ENCODE measurements at places on chromosomes 4 and X.
A peak's percentile ranks its signal among the peaks of the same experiment; 100 is the strongest.

DNA sequence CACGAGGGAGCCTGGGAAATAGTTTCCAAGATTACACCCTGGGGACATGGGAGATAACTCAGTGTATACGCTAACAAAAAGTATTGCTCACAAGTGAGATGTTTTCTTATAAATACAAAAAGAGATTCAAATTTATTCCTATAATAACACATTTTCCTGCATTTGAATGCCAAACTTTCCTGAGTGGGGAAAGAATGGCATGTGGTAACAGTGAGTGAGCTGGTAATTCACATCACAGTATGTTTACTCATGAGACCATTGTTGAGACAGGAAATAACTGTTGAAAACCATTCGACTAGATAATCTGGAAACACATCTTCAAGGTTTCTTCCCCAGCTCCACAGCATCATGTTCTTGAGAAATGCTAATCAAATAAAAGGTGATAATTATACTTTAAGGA lies 109.1 kb downstream of the TASL start:
- no peak for DNase-seq

GRCh38 chr4:82984459-82984858 lies 26.2 kb downstream of the LIN54 start:
- no peak for DNase-seq

GRCh38 chr4:123507376-123507775 lies 110.8 kb downstream of the SPRY1 start:
- DNase-seq, result no peak

DNA sequence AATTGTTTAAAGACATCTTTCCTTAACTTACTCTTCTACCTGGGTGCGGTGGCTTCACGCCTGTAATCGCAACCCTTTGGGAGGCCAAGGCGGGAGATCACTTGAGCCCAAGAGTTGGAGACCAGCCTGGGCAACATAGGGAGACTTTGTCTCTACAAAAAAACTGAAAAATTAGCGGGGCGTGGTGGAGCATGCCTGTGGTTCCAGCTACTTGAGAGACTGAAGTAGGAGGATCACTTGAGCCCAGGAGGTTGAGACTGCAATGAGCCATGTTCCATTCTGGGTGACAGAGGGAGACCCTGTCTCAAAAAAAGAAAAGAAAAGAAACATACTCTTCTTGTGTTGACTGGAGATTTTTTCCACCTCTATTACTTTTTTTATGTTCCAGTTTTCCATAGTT lies 181.9 kb downstream of the RAPGEF2 start:
- DNase-seq, result no peak

GRCh38 chr4:87103691-87104187 lies 116.7 kb downstream of the KLHL8 start:
- DNase-seq, result no peak

DNA sequence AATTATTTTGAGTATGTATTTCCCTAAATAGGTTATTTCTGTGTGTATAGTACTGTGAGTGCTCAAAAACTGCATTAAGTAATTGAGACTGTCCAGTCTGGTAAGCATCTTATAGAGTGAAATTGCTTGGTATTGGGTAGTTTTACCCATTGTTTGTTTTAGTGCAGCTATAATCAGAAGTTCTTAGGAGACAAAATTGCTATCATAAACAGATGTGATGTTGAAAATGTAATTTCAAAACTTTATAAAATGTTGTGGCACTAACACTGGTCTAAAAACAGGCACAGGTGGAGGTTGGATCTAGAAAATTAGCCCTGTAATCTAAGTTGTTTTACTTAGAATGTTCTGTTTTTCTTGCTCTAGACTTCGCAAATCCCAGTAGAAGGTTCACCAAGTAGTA lies 46.8 kb downstream of the RAPGEF2 start:
- no peak for DNase-seq

DNA sequence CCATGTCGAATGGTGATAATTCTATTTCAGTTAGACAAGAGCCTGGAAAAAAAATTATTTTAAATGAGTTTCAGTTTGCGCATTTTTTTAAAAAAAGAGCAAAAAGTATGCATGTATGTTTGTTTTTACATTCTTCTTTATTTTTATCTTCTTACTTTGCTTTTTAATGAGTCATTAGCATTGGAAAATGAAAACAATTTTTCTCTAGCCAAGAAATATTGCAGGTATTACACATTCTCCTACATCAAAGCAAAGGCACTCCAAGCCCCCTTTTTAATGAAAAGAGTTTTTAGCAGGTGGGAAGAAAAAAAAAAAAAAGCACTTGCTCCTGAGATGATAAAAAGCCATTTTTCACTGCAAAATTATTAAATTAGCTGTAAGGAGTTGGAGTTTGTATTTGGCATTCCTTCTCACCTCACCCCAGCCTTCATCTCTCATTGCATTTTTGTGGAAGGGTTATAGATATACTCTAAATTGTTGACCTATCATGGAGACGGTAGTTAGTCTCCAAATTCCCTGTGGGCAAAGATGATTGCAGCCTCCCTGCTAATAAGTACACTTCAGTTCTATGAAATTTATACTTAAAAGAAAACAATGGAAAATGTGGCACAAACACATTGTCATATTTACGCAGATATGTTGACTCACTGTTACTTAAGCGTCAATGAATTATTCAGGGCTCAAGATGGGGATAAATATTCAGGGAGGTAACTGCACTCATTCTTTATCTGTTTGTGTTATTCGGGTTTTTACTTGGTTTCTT lies 43.8 kb downstream of the PALLD start:
- no peak for DNase-seq

- DNase-seq, result no peak
These were observed 47.3 kb downstream of the ARHGAP24 start for GRCh38 chr4:85522277-85522676.

DNA sequence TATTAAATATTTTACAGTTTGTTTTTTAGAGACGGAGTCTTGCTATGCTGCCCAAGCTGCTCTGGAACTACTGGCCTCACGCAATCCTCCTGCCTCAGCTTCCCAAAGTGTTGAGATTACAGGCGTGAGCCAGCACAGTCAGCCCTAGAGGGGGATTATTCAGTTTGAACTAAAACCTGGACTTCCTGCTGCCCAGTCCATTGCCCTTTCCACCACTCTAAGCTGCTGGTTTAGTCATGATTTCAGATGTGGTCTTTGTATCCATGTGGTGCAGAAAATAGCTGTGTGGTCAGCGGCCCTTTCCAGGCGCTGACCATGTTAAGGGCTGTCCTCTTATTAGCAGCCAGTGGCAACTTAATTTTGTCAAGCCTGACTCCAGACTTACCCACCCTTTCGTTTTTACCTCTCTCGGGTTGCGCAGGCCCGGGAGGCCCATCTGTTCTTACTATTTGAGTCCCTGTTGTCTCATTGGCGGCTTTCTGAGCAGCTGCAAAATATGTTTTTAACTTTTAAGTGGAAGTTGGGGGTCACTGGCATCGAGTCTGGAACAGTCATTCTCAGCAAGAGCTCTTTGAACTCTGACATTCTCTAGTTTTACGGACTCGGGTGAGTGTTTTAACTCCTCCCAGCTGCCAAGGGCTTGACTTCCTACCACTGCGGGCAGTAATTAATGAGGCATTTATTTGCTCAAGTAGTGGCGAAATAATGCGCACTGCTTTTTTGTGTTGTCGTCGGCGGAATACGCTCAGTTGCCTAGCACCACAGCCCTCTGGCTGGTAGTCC lies 773 bp upstream of the VMA21 start:
- peak; percentile 33 for DNase-seq

- DNase-seq, result no peak
These were observed 1.7 kb downstream of the OCIAD1 start for GRCh38 chr4:48832571-48832970.

DNA sequence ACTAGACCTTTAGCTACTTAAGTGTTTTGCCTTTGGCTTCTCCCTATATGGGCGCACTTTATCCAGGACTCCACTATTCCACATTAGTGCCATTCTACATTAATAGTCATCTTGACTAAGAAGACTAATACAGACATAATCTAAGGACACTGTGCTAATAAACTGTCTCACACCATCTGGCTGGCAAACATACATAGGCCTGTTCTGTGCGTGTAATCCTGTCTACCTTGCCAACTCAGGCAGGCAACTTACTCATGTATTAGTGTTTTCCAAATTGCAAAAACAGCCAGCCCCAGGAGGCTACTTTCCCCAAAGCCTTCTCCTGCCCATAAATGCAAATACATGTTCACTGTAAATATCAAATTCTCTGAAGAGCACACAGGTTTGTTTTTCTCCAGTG lies 587.3 kb downstream of the TMA16 start:
- no peak for DNase-seq

DNA sequence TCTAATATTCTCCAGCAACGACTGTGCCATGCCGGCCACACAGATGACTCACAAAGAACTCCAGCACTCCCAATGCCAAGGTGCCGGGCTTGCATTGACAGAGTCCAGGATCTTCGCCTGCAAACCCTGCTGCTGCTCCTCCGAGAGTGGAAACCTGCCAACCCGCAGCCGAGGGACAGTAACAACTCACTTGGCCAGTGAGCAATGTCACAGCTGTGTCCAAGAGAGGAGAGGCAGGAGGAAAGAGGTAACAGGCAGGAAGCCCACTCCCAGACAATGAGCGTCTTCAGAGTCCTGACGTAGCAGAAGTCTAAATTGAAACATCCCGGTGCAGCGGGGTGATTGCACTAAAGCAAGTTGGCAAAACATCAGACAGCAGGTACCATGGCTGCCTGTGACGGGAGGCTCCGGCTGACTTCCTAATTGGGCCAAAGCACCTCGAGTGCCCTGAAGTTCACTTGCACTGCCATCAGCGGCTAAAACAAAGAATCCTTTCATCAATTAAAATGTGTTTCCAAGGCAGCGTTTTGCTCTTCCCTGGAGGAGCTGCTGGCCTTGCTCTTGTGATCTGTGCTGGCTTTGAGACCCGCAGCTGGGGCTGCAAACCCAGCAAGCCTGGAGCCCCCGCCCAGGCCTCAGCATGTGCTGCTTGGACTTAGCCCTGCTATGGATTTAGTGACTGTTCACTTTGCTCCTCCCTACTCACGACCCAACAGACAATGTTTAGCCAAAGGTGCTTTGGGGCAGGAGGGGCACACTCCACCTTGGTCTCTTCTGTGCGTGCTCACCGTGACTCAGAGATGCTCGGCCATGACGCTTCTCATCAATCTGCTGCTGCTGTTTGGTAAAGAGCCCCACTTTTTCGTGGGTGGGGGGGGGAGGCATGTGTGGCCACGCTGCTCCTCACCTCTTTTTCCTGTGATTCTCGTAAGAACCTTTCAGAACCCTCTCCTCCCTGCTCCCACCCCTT lies 36.5 kb downstream of the DCTD start:
- DNase-seq, result no peak
